NCI-H1048 (cell line): ENCODE measurements at places on chromosomes 12 and 14.

GRCh38 chr14:71029236-71029781 is 122.0 kb downstream of the PCNX1 start:
- no peak for DNase-seq

- no peak for DNase-seq
Measured at GRCh38 chr12:13198876-13199275, 2.4 kb downstream of the EMP1 start.

GRCh38 chr14:97945631-97946030 is 1148.4 kb downstream of the VRK1 start:
- no peak for DNase-seq

GRCh38 chr12:29350080-29350479 is 30.9 kb downstream of the ERGIC2 start:
- DNase-seq, result peak; percentile 2

GRCh38 chr12:67559751-67560150 is 88.8 kb upstream of the DYRK2 start:
- DNase-seq, result no peak

DNA sequence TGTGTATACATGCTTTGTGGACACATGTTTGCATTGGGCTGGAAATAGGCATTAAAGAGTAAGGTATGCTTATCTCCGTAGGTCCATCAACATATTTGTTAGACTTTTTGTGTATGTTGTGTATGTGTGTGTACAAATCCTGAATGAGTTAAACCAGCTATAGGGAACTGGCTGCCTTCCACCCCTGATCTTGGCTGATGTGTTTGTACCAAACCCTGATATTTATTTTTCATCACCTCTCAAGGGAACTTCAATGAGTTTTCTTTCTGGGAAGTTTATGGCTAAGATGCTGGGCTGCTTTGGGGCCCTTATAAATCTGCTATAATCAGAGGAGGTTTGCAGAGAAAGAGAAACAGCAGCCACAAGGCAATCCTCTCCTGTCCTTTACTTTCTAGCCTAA is 37.1 kb upstream of the CISTR start:
- DNase-seq, result no peak

DNA sequence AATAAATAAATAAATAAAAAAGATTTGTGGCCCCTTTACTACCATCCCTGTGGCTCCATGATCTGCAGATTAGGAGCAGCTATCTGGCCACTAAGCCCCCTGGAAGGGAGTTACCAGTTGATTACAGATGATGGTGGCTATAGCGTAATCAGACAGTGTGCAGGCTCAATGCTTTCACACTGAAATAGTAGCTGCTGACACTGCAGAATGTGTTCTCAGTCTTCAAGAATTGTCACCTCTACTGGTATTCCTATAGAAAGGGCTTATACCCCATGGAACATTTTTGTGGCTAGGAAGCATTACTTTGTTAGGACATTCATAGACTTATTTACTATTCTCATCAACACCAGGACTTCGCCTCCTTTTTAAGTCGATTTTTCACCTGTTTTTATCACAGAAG is 30.9 kb downstream of the DCAF4 start:
- no peak for DNase-seq

GRCh38 chr12:102769323-102769916 is 147.6 kb downstream of the PAH start:
- peak; percentile 10 for DNase-seq

- DNase-seq, result no peak
Measured at GRCh38 chr12:131452444-131452860, 258.4 kb upstream of the SFSWAP start.

- DNase-seq, result no peak
Measured at GRCh38 chr12:130576371-130576816, 139.7 kb downstream of the RIMBP2 start.

DNA sequence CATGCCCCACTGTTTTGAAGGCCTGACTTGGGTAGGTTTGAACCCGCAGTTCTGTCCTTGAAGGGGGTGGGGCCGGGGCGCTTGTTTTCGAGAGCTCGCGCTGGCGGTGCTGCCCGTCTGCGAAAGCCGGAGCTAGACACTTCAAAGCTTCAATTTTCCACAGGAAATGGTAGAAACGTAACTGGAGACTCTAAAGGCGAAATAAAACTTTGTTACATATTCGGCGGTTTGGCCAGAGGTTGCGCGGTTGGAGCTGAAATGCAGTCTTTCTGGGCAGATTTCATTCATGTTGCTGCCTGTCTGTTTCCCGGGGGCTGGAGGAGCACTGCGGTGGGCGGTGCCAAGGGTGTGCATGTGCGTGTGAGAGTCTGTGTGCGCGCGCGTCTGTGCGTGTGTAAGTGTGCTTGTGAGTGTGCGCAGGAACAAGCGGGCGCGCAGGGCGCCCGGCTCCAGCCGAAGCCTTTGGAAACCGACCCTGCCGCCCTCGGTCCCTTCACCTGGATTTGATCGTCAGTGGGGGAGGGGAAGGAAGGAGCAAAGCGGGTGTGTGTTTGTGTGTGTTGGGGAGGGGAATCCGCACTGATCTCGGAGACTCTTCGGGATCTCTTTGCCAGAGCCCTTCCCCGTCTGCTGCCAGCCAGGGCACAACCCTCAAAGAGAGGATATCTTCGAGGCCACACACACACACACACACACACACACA is 227.7 kb upstream of the CRY1 start:
- DNase-seq, result no peak

DNA sequence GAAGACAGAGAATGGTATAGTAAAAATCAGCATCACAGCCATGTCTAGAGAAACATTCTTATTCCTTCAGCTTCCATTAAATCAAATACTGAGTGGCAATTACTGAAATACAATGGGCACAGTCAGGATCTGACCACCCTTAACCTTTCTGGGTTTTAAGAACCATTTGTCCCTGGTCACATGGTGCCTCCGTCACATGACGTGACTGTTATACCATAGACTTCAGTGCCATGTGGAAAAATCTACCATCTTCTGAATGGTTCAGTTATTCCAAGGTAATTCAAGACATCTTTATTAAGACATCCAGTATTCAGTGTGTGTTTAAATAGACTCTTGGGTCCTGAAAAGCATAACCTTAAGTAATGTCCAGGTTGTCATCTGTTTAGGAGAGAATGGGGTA is 553.1 kb upstream of the FLRT2 start:
- no peak for DNase-seq

- DNase-seq, result no peak
Measured at GRCh38 chr14:102407258-102407657, 44.5 kb downstream of the TECPR2 start.

DNA sequence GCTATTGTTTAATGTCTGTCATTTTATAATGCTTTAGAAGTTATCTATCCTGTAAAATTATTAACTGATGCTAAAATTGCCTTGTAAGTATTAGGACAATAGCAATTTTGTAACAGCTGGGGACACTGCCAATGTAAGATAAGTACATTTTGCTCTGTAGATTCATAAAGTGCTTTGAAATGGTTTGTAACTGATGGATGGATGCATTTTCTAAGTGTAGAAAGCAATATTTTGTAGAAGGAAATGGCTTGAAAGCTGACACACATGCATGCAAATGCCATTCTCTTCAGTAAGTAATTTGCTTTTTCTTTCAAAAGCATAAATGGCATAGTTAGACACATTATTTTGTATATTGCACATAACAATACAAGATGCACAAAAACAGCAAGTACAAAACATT is 129.8 kb downstream of the FOXG1 start:
- DNase-seq, result no peak

DNA sequence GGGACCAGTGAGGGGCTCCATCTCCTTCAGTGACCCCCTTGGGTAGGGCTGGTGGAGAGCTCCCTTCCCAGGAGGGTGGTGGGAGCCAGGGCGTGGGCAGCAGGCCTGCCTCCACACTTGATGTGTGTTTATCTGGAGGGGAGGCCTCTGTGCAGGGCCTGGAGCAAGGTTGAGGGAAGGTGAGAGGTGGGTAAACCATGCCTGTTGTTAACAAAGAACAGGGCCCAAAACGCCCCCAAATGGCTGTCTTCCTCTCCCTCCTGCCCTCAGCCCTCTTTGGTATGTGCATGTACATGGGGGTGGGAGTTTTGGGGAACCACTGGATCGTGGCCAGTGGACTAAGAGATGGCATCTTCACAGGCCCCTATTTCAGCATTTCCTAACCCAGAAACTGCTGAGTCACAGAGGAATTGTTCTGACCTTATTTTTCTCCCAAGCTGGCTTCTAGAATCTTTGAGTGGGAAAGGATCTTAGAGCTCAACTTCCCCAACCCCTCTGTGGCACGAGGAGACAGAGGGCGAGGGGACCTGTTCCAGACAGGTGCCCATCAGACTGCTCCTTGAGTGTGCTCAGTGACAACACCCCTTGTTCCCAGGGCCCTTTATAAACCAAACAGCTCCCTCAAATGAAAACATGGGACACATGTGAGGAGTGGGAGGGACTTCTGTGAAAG is 3.6 kb downstream of the SLC48A1 start:
- no peak for DNase-seq

- DNase-seq, result no peak
Measured at GRCh38 chr12:57452181-57452936, 2.7 kb upstream of the INHBE start.

DNA sequence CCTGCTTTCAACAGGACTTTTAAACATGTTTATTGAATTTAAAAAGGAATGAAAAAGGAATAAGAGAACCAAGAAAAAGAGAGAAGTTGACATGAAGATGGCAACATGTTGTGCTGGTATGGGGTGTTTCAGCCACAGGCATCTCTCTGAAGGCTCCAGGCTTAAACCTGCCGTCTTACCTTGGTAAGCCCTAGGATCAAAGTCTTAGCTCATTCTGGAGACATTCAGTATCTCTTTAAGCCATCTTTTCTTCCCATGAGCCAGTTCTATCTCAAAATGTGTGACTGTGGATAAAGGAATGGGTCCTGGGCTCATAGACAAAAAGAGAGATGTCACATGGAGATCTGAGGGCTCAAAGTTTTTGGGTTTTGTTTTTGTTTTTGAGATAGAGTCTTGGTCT is 1.6 kb upstream of the TFCP2 start:
- no peak for DNase-seq

GRCh38 chr14:60212503-60213371 is 36.3 kb upstream of the PPM1A start:
- DNase-seq, result no peak
